ENCODE measurements at places on chromosomes 7 and 10. TPM values are rescaled to one million over a fixed set of nuclear protein-coding genes. Genes with fewer than 3 reads are reported as not detected.
A peak's percentile ranks its signal among the peaks of the same experiment; 100 is the strongest.

DNA sequence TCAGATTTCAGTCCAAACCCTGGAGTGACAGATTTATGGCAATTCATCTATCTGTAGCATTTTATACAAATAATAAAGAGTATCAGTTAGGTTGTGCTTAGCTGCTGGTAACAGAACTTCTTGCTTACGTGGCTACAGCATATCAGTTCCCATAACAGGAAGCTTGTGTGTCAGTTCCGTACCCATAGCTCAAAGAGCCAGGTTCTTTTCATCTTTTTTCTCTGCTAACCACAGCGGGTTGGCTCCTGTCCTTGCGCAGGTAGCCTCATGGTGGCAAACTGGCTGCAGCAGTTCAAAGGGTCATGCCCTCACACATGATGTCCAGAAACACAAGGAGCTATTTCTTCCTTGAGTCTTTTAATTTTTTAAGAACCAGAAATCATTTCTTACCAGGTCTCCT, 1041.8 kb downstream of the GATA3 start:
- no peak for DNase-seq

GRCh38 chr10:127117125-127117524, 79.3 kb downstream of the INSYN2A start:
- no peak for DNase-seq

DNA sequence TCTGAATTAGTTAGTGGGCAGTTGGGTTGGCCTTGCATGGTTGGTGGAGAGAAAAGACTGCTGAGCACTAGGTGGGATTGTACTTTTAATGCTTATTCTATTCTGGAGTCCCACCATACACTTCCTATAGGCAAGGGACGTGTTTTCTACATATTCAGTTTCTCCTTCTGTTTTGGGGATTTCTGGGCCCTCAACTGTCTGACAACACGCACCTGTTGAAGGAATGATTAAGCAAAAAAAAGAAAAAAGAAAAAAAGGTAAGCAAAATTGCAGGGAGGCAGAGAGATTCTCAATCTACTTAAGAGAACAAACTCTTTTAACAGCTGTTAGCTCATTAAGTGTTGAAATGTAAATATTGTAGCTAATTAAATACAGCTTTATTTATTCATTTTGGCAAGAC, 541.3 kb downstream of the CALN1 start:
- DNase-seq = no peak

DNA sequence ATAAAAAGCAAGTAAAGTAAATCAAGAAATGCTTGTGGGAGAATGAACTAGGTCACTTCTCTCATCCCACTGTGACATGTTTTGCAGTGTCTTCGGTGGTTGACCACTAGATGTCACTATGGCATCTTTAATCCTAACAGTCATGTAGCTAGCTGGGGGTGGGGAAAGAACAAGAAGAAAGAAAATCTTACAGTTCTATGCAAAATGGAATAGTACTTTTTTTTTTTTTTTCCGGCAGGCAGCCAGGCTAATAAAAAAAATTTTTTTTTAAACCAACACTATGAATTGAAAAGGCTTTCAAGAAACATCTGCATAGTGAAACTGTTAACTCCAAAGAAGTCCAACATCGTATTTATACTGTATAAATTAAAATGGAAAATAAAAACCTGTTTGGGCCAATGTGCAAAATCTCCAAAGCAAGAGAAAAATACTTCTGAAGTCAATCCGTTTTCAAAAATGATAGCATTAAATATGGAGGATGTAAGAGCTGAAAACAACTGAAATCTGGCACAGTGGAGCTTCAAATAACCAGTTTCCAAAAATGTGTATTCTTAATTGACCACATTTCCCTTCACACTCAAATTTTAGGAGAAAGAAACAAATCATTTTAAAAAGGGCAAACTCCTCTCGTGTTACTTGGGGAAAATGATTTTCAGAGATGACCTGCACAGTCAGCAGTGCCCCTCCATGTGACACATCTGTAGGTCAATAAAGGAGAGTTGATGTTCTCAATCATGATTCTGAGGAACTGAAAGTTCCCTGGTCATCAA, 38.5 kb downstream of the CDK1 start:
- no peak for DNase-seq

DNA sequence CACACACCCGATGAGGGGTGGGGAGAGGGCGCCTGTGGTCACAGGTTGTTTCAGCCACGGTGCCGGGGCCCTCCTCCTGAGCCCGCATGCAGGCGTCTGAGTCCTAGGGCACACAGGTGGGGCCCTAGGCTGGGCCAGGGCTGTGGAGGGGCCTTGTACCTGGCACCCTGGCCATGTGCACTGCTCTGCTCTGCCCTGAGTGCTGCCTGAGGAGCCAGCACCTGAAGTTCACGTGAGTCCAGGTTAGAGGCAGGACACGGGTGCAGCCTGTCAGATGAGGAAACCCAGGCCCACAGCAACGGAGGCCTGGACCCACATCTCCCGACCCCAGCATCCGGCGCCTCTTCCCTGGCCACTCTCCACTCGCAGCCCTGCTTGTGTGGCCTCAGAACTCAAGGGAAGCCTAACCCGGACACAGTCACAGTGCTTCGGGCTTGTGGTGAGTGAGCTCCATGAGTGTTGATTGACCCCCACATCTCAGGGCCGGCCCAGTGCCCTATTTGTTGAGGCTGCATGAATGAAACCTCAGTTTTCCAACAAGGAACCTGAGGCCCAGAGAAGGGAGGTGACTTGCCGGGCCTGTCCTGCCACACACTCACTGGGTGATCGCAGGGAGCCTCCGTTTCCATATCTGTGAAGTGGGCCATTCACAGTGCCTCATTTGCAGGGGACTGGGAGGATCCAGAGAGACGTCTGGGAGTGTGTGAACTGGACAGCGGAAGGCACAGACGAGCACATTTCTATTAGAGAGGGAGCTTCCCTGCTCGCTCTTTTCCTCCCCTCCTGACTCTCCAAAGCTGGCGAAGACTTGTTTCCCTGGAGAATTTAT, 39.6 kb downstream of the PPIF start:
- DNase-seq = peak; percentile 57

DNA sequence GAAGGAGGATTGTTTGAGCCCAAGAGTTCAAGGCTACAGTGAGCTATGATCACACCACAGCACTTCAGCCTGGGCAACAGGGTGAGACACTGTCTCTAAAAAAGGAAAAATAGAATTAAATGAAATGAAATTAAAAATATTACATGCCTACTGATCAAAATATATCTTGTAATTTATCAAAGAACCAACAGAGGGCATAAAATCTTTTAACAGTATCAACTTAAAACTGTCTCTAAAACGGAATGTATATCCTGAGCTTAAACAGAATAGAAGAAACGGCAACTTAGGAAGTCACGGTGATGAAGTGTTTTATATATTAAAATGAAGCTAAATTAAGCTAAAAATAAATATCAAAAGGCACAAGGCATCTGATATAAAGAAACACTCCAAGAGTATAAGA, 78.8 kb downstream of the MTPAP start:
- DNase-seq = no peak

GRCh38 chr10:42866115-42866995, 83.8 kb downstream of the BMS1 start:
- DNase-seq = peak; percentile 79

DNA sequence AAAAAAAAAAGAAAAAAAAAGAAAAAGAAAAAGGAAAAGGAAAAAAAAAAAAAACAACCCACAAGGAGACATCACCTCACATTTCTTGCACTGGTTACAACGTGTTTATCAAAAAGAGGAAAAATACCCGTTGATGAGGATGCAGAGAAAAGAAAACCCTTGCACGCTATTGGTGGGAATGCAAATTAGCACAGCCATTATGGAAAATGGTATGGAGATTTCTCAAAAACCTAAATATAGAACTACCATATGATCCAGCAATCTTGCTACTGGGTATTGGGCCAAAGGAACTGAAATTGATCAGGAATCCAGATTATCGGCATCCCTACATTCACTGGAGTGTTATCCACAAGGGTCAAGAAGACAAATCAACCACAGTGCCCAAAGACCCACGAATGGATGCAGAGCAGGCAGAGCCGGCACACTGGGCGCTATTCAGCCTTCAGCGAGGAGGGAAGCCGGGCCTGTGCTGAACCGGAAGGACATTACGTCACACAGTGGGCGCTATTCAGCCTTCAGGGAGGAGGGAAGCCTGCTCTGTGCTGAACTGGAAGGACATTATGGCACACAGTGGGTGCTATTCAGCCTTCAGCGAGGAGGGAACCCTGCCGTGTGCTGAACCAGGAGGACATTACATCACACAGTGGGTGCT, 258.7 kb downstream of the ZMYND11 start:
- peak; percentile 32 for DNase-seq

DNA sequence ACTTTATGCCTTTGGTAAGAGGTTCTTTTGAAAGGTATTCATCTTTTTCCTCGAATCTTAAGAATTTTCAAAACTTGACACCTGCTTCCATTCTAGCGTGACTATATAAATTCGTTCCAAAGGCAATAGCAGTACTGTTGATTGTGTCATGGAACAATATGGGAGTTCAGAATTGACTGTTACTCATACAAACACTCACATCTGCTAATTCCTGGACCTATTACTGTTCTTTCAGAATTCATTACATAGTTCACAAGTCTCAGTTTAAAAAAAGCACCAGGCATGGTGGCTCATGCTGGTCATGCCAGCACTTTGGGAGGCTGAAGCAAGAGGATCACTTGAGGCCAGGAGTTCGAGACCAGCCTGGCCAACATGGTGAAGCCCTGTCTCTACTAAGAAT, 80.9 kb downstream of the CACNB2 start:
- DNase-seq = no peak

DNA sequence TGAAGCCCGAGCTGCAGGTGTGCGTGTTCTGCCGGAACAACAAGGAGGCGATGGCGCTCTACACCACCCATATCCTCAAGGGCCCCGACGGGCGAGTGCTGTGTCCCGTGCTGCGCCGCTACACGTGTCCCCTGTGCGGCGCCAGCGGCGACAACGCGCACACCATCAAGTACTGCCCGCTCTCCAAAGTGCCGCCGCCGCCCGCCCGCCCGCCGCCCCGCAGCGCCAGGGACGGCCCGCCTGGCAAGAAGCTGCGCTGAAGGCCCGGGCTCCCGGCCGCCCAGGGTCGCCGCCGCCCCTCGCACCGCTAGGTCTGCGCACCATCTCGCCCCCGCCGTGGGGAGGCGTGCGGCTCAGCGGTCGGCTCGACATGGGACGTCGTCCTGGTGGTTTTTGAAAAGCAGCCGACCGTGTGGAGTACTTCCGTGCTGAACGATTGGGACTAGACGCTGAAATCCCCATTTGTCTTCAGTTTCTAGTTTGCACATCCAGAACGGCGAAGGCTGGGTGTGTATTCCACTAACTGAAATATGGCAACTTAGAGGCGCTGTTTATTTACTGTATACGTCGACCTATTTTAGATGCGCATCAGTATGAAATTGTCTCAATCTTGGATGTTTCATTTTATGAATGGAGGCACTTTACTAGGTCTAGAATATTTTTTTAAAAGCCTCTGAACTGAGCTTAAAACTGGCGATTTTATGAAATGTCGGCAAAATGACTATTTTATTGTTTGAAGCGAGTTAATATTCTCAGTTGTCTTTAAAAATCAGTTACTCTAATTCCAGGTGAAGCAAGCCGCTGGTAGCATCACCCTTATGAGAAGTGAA, 1.1 kb downstream of the NANOS1 start:
- no peak for DNase-seq

DNA sequence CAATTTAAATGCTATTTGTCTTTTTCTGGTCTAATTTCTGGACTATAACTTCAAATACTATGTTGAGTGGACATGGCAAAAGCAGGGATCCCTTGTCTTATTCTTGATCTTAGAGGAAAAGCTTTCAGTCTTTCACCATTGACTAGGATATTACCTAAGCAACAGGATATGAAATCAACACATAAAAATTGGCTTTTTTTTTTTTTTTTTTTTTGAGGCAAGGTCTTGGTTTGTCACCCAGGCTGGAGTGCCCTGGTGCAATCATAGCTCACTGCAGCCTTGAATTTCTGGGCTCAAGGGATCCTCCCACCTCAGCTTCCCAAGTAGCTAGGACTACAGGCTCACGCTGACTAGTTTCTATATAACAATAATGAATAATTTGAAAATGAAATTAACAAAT, 90.8 kb downstream of the JMJD1C start:
- DNase-seq = no peak

- DNase-seq = no peak
Observed at GRCh38 chr7:114478384-114478783, 63.8 kb downstream of the FOXP2 start.

DNA sequence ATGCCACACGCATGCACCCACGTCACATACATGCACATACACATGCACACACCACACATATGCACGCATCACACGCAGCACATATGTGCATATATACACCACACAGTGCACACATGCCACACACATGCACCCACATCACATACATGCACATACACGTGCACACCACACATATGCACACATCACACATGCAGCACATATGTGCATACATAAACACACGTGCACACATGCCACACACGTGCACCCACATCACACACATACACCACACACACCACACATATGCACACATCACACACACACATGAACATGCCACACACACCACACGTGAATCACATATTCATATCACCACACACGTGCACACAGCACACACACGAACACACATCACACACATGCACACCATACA, 338.8 kb downstream of the PTPRN2 start:
- no peak for DNase-seq

DNA sequence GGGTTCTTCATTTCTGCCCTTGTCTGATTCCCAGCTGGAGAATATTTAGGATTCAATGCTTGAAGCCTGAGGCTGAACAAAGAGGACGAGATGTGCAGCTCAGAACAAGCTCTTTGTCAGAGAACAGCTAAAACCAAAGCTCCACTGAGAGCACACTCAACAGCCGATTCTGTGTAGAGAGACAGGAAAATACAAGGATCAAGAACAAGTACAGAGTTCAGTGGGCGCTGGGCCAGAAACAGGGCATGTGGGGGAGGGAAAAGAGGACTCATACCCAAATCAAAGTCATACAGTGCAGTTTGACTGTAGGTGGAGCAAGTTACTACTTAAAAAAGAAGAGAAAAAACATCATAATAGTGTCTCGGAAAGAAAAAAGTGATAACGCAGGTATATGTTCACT, at the start of gene AGMO:
Gene AGMO (minus strand): TSS at position 181 of the 400 bp plus-strand sequence.
- peak; percentile 69 for DNase-seq

GRCh38 chr10:80055760-80056159, 22.7 kb upstream of the TMEM254 start:
- DNase-seq = no peak

DNA sequence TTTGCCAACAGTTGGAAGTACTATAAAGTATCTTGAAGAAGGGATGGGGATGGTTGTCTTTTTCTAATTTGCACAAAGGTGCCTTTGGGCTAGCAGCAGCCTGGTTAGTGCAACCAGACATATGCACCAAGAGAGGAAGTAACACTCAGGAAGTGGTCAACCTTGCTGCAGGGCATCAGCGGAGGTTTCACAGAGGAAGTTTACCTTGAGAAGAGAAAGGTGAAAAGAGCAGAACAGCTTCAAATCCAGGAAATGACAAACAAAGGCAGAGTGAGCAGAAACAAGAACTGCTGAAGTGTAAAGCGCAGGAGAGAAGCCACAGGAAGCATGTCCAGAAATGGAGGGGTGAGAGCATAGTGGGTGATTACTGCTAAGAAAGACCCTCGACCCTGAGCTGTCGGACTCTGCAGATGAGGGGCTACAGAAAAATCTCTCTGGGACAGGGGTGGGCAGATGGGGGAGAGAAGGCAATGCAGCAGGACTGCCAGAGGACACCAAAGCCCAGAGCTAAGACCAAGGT, 66.9 kb downstream of the STK17A start:
- DNase-seq = no peak

- no peak for DNase-seq
Observed at GRCh38 chr7:42128703-42129102, 108.3 kb downstream of the GLI3 start.

Gene ASB4
- total RNA-seq = 4.6 TPM

Gene CEP55
- total RNA-seq = 0.24 TPM

Gene SRGN
- total RNA-seq = 79.4 TPM

Gene HMX2
- total RNA-seq = not detected

Gene XRCC2
- total RNA-seq = 0.20 TPM

Gene OR2A2
- total RNA-seq = not detected
